ENCODE measurements at places on chromosomes 12 and 14.

DNA sequence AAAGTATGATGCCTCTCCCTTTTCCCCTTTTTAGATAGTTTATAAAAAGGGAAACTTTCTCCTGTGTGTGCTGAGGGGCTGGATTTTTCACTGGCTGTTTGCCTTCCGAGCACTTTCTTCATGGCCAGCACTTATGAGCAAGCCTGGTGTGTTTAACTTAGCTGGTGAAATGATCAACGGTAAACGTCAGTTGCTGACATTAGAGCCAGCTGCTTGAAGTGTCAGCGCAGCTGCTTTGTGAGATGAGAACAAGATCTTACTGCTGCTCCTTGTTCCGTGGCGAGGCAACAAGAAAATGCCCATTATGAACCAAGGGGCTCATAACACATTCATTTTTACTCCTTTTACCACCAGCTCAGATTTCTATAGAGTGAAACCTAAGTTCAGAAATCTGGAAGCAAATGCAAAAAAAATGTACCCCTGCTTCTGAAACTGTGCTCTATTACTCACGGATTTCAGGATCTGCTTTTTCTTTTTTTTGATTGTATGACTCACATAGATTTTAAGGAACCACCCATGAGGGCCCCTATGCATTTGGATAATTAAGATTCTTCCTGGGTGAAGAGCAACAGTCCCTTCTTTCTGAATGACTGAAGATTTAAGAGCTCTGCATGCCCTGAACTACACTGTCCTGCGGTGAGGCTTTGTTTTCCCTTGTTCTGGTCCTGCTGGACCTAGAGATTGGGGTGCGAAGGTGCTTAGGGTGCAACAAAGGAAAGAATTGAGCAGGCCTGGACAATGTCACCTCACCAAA is 74.3 kb upstream of the CPM start:
- no peak for DNase-seq

GRCh38 chr14:34051966-34052657 is 101.2 kb upstream of the EGLN3 start:
- DNase-seq, result no peak

DNA sequence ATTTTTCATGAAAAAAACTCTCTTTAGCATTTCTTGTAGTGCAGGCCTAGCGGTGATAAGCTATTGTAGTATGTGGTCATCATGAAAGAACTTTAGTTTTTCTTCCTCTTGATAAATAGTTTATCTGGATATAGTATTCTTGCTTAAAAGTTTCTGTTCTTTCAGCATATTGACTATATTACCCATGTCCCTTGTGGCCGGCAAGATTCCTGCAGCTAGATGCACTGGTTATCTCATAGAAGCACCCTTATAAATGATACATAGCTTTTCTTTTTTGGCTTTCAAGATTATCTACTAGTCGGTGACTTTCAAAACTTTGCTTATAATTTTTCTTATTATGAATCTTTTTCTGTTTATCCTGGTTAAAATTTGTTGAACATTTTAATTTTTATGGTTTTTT is 234.8 kb downstream of the ALG10 start:
- no peak for DNase-seq

- DNase-seq, result no peak
Measured at GRCh38 chr12:109706747-109707469, 6.7 kb upstream of the FAM222A start.

DNA sequence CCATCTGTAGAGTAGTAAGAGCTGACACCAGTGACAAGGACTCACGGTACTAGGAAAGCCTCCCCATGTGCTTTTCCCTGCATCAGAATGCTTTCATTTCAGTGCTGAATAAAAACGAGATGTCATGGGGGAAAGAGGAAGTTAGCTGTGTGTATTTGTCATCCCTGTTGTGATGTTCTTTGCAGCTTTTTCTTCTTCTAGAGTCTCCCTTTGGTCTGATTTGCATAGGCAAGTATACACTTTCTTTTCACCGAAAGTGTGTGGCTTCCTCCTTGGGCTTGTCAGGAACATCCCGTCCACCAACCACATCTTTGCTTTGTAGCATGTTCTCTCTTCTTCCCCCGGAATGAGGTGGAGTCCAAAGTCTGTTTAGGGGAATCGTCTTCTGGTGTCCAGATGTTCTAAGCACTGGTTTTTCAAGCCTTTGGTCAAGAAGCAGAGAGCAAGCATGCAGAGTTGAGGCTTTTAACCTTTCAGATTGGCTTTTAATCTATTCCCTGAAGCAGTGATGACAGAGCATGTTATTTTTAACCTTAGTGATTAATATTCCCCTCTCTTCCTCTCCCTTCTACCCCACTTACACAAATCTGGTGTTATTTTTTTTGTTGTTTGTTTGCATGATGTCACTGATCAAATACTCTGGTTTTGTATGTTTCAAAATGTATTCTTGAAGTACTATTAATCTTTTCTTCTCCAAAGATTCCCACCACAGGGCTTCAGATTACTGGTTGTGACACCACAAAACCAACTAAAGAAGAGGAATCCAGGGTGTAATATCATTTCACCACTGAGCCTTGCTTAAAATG is 163.4 kb downstream of the SAMD4A start:
- no peak for DNase-seq

- no peak for DNase-seq
Measured at GRCh38 chr12:94089891-94090290, 58.5 kb upstream of the PLXNC1 start.

DNA sequence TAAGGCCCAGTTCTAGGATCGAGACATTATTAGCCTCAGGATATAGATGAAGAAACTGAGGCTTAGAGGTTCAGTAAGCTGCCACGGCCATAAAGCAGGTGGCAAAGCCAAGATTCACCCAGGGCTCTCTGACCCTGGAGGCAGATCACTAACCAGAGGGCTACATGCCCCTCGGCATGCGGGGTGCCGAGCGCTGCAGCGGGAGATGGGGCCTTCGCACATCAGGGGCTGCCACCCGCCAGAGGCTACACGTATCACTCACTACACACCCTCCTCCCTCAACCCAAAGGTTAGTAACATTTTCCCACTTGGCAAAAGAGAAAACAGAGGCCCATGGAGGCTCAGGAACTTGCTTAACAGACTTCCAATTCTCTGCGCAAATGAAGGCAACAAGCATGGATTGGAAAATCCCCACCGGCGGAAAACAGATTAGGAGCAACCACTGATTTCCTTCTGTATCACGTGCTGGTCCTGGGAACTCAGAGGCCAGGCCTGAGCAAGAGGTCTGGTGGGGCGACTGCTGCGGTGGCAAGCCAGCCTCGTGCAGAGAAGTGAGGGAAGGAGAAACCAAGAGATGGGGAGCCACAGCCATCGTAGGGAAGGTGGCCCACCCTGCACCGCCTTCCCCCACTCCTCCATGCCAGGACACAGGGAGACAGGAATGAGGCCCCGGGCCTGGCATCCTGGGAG is 6.0 kb downstream of the CCDC85C start:
- no peak for DNase-seq

- DNase-seq, result no peak
Measured at GRCh38 chr12:80156306-80156705, 57.0 kb downstream of the OTOGL start.

- no peak for DNase-seq
Measured at GRCh38 chr12:16074894-16075293, 163.8 kb downstream of the DERA start.

DNA sequence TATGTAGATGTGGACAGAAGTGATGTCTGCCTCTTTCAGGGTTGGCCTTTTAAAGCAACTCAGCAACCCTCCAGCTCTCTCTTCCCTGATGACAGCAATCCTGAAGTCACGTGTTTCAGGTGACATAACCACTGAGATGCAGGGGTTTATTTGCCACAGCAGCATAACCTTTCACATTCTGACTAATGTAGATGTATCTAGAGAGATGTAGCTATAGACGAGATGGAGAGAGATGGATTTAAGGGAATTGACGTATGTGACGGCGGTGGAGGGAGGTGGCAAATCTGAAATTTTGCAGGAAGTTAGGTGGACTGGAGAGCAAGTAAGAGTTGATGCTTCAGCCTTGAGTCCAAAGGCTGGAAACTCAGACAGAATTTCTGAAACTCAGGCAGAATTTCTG is 126.0 kb downstream of the ZFP36L1 start:
- no peak for DNase-seq

GRCh38 chr12:110744151-110744571 is 1.5 kb upstream of the PPP1CC start:
- no peak for DNase-seq

DNA sequence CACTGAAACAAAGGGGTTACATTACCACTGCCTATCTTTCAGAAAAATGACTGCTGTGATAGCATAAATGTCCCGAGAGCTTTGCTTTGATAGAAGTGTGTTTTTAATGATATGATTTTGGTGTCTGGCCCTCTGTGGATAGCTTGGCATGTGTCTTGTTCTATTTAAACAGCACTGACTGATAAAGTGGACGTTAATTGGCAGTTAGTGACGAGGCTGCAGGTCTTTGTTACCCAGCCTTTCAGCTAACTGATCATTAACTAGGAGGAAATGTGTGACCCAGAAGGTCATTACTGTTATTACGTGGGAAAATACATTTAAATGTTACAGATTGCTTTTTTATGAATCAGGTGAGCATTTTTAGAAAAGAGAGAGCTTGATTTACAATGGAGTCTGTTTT is 428.3 kb downstream of the DIO2 start:
- no peak for DNase-seq

GRCh38 chr12:3233797-3234196 is 156.6 kb downstream of the TSPAN9 start:
- no peak for DNase-seq

GRCh38 chr14:24252289-24253124 is 10.1 kb upstream of the TINF2 start:
- DNase-seq, result no peak

DNA sequence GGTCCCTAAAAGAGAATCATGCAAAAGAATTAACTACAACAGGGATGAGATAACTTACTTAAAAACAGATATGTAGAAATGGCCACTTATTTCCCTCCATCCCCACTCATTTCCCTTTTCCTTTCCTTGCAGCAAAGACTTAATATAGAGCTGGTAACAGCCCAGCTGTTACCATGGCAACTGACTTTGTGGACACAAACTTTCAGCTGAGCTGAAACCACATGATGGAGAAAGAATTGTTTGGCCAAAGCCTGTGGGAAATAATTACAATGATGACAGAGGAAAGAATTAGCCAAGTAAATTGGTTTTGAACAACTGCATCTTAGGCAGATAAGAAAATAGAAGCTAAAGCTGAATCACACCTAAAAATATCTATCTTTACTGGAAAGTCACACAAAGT is 364.9 kb downstream of the GALC start:
- no peak for DNase-seq

GRCh38 chr12:85425926-85426325 is 145.9 kb downstream of the ALX1 start:
- no peak for DNase-seq

GRCh38 chr14:94903338-94903737 is 133.4 kb upstream of the GSC start:
- DNase-seq, result no peak

GRCh38 chr12:50772877-50773276 is 9.0 kb downstream of the ATF1 start:
- DNase-seq, result no peak

GRCh38 chr14:95452176-95452892 is 64.1 kb downstream of the SYNE3 start:
- no peak for DNase-seq

GRCh38 chr12:80356097-80356496 is 87.9 kb upstream of the PTPRQ start:
- DNase-seq, result no peak

GRCh38 chr14:104119119-104119487 is 19.3 kb upstream of the KIF26A start:
- DNase-seq, result no peak

- DNase-seq, result no peak
Measured at GRCh38 chr12:80894179-80894578, 43.6 kb downstream of the LIN7A start.

DNA sequence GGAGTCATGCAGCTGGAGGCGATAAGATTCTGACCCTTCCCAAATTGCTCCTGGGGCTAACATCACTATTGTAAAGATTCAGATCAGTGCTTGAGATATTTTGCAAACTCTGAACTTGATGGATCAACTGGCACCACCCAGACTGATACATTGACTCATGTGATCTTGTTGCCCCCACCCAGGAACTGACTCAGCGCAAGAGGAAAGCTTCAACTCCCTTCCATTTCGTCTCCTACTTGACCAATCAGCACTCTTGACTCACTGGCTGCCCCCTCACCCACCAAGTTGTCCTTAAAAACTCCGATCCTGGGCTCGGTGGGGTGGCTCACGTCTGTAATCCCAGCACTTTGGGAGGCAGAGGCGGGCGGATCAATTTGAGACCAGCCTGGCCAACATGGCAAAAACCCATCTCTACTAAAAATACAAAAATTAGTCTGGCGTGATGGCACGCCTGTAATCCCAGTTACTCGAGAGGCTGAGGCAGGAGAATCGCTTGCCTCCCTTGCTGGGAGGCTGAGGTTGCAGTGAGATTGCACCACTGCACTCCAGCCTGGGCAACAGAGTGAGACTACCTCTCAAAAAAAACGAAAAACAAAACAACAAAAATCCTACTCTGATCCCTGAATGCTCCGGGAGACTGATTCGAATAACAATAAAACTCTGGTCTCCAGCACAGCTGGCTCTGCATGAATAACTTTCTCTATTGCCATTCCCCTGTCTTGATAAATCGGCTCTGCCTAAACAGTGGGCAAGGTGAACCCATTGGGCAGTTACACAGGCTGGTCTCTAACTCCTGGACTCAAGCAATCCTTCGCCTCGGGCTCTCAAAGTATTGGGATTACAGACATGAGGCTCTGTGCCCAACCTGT is 9.8 kb upstream of the ARF6 start:
- DNase-seq, result no peak

DNA sequence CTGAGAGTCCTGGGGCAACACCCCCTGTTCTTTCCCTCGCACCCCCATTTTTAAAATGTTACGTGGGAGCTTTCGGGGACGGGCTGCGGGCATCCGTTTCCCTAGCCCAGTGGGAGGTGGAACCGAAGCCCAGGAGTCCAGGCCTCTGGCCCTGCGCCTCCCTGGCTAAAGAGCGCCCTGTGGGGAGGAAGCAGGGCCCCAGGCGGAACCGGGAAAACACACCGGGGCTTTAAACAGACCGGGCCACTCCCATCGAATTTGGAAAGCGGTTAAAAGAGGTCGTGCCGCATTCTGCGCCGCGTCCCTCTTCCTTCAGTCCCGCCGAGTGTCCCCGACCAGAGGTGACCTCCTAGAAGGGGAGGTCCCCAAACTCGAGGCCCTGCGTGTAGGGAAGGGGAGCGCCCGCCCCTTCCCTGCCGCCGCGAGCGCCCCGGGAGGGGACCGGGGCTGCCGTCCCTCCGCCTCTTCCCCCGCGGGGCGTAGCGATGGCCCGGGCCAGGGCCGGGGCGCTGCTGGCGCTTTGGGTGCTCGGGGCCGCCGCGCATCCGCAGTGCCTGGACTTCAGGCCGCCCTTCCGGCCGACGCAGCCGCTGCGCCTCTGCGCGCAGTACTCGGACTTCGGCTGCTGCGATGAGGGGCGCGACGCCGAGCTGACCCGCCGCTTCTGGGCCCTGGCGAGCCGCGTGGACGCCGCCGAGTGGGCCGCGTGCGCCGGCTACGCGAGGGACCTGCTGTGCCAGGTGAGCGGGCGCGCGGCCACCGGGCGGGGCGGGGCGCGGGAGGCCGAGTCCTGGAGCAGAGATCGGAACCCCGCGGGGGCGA is at the start of gene HHIPL1:
Gene HHIPL1 (plus strand): TSS at position 407 of the 822 bp plus-strand sequence. CDS start 79 bp downstream, at position 486.
- DNase-seq, result no peak
